ENCODE measurements at places on chromosomes 6 and 20.

DNA sequence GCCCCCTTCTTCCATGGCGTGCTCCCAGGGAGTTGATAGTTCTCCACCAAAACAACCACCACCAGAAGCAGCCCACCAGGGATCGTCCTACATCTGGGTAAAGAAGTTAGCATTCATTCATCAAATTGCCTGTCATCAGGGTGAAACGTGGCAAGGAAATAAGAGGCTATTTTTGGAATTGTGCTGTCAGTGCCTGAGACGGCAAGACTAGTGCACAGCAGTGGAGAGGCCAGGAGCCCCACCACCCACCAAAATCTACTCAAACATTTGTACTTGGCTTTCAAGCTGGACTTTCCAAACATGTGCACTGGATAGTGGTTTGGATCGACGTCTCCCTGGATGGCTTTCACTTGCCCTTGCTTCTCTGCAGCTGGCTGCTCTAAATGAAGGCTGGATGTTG lies 44.8 kb downstream of the TXNDC5 start:
- no peak for DNase-seq

DNA sequence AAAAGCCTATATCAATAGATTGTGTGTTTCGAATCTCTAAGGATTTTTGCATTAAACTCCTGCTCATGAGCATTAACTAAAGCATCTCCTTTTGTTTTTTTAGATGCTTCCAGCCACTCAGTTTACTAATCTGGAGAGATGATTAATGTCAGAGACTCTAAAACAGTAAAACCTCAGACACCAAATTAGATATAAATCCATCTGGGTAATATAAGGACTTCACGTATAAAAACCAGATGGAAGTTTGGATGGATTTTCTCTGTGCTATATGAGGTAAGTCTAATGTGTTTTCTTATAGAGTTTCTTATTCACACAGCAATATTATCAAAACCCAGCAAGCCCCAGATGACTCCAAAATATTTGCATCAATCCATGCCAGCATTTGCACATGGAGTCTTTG lies 137.2 kb downstream of the SYNE1 start:
- no peak for DNase-seq

GRCh38 chr20:48749437-48749836 lies 78.4 kb downstream of the PREX1 start:
- DNase-seq, result no peak

GRCh38 chr6:108578595-108579327 lies 18.0 kb downstream of the FOXO3 start:
- DNase-seq, result peak; percentile 81

- no peak for DNase-seq
Observed at GRCh38 chr20:43798291-43799149, 71.7 kb upstream of the GTSF1L start.

GRCh38 chr6:84346372-84346771 lies 118.9 kb upstream of the CEP162 start:
- no peak for DNase-seq

DNA sequence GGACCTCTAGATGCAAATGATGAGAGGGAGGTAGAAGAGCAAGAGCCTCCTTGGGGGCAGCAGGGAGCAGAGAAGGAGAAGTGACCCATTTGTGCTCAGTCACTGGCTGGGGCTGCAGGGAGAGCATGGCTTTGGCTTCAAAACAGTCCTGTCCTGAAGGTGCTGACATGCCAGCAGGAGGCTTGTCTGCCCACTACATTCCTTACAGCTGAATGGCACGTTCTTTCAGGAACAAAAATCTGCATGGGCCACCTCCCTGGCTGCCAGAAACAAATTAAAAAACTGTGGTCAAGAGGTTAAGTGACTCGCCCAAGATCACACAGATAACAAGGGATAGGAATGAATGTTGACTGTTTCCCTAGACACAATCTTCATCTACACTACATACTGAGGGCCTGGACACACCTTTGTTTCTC lies 188.8 kb downstream of the HIVEP2 start:
- peak; percentile 60 for DNase-seq

- no peak for DNase-seq
Observed at GRCh38 chr6:142446168-142446567, 144.4 kb downstream of the ADGRG6 start.

DNA sequence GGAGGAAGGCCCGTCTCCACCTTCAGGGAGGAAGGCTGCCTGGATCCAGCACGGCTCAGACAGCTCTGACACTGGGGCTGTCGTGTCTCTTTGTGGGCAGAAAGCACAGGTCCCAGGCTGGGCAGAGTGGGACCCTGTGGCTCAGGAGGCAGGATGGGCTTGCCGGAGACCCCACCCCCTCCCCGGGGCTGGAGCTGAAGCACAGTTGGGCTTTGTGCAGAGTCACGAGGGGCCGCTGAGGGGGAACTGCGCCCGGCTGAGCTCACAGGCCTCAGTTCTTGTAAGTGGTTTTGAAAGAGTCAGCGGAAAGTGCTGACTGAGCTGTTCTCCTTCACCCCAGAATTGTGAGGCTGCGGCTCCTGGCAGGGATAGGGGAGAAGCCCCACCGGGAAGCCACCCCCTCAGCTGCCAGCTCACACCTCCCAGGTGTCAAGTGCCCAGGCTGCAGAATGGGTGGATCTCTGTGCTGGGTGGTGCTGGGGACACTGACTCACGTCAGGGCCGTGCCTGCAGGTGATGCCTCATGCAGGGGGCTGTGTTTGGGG lies 145.5 kb upstream of the RNF24 start:
- peak; percentile 54 for DNase-seq

DNA sequence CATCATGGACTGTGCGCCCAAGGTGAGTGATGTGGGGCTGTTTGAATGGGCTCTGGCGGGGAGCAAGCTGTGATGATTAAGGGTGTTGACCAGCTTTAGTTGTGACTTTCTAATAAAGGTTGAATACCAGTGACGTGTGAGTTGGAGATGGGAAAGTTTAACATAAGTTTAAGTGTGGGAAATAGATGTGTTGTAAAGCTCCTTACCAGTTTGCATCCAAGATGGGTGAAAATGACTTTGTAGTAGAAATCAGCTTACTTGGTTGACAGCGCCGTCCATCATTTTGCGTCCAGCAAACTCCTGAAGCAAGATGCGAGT lies 372 bp downstream of the CASS4 start:
- no peak for DNase-seq

GRCh38 chr20:7399575-7399974 lies 540.7 kb downstream of the HAO1 start:
- DNase-seq, result no peak

DNA sequence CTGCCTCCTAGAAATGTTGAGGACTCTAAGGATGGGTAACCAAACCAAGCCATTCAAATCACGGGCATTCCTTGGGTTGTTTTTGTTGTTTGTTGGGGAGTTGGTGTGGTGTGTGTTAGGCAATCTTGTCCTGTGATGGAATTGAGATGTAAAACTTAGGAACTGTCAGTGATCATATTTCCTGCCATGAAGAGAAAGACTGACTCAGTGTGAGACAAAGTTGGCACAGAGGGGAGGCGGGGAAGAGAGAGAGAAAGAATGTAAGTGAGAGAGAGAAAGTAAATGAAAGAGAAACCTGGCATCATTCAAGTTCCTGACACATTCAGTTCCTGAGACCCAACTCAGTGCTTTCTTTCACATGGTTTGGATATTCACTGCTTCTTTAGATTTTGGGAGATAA lies 21.6 kb upstream of the FBXO30 start:
- peak; percentile 51 for DNase-seq

GRCh38 chr6:15493437-15494168 lies 169.2 kb downstream of the DTNBP1 start:
- peak; percentile 63 for DNase-seq

- DNase-seq, result peak; percentile 73
Observed at GRCh38 chr20:3753098-3753497, 14.5 kb downstream of the ADISSP start.

- no peak for DNase-seq
Observed at GRCh38 chr6:474453-475185, 83.1 kb downstream of the IRF4 start.

DNA sequence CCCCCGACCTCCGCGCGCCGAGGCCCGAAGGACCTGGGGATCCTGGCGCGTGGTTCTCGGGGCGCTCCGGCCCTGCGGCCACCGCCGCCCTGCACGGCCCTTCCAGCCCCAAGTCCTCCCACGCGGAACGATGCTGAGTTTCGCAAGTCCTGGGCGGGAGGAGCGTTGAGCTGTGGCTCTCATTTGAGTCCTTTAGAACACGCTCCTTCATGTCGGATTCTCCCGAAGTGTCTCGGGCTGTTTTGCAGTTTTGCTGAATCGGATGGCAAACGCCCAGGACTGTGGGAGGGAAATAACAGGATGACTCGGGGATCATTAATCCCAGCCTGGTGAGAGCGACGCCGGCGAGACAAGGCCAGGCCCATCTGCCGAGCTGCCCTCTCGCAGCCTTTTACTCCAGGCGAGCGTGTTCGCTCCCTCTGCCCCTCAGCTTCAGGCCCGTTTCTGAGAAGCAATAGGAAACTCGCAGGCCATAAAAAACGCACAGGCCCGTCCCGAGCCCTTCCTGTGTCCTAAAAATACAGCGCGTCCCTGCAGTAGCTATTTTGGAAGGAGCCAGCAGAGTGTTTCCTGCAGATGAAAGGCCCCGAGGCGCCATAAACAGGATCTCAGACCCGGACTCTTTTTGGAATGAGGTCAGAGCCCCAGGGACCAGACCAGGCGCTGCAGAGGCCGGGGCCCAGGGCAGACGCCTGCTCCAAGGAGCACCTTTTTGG lies 153.5 kb downstream of the DLL1 start:
- no peak for DNase-seq

GRCh38 chr20:16124911-16125776 lies 448.1 kb downstream of the KIF16B start:
- no peak for DNase-seq

- DNase-seq, result no peak
Observed at GRCh38 chr20:25078662-25079061, 3.3 kb downstream of the VSX1 start.

DNA sequence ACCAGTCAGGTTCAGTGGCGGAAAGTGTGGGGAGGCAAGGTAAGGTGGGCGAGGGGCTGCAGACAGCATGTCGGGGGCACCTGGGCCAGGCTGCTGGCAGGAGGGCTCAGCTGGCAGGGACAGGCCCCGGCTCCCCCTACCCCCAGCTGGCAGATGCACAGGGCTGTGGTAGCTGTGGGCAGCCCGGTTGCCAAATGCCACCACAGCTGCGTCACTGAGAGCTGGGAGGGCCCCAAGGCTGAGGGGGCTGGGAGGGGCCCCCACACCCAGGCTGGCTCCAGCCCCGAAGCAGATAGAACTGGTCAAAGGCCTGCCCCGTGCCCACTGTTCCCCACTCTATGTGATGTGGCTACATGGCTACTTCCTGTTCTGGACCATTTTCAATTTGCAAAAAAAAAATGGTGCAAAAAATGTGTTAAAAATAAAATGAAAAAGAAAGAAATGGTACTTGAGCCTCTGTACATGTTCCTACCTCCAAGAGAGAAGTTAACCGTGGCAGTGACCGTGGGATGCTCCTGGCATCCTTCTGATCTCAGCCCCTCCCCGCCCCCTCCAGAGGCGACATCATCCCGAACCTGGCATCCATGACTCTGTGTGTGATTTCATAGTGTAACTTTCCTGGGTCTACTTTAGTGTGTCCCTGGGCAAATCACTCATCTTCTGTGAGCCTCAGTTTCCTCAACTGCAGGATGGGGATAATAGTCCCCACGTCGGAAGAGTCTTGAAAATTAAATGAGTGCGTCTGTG lies 64.4 kb downstream of the UBE2V1 start:
- peak; percentile 14 for DNase-seq

- no peak for DNase-seq
Observed at GRCh38 chr6:92706976-92707375, 712.4 kb downstream of the EPHA7 start.

GRCh38 chr20:2299301-2299700 lies 3.5 kb downstream of the TGM3 start:
- DNase-seq, result no peak

DNA sequence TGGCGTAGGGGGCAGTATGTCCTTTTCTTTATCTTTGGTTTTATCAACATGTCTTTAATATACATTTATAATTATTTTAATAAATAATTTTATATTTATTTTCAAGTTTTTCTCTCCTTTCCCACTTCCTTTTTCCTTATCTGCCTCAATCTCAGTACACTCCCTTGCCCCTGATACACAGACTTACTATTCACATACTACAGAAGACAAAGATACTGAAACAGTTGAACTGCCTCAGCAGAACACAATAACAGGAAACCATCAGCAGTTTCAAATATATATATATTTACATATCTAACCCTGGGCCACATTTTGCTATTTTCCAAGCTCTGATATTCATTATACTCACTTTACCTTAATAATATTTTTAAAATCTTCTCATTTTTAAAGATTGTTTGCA lies 19.8 kb downstream of the IBTK start:
- DNase-seq, result no peak

- no peak for DNase-seq
Observed at GRCh38 chr6:138275976-138276375, 57.7 kb upstream of the PBOV1 start.

DNA sequence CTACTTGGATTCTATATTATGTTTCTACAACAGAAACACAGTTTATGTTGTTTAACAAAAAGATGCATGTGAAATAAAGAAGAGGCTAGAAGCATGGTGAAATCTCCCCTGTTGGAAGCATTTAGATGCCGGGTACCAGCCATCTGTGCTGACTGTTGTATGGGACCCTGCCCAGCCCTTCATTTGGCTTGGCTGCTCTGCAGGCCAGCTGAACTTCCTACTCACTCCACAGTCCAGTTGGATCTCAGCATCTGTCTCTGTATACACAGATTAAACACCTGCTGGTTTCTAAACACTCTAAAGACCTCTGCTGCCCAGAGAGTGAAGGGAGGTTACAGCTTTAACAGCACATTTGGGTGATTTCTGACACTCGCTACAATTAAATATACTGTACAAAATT lies 228.3 kb downstream of the SLC35F1 start:
- DNase-seq, result no peak

DNA sequence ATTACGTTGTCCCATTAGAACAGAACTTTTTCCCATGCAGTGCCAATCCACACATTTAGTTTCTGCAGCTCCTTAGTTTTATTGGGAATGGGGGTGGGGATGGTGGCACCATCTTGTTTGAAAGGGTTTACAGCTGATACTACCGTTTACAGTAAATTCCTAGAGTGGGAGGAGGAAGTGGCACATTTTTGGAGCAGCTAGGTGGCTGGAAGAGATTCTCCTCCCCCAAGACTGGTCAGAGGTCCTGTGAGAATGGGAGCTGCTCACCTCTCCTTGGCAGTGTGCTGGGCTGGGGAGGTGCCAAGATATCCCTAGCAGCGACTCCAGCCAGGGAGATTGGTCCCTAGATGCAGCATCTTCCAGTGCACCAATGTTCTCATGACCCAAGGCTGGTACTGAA lies 12.4 kb upstream of the CCN6 start:
- DNase-seq, result no peak

DNA sequence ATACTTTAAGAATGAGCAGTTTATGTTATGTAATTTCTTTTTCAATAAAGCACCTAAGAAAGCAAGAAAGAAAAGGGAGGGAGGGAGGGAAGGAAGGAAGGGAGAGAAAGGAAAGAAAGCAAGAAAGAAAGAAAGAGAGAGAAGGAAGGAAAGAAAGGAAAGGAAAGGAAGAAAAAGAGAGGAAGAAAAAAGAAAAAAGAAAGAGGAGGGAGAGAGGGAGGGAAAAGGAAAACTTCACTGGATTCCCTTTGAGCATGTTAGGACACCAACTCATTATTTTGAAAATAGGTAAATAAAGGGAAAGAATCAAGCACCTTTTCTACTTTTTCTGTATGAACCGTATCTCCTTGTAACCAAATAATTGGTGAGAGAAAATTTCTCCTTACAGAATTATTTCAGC lies 32.3 kb upstream of the TOP1 start:
- no peak for DNase-seq

- no peak for DNase-seq
Observed at GRCh38 chr6:36345681-36346466, 9.2 kb upstream of the BNIP5 start.

GRCh38 chr6:158849899-158850806 lies 31.0 kb upstream of the EZR start:
- DNase-seq, result peak; percentile 97

GRCh38 chr20:63773571-63774241 lies 34.1 kb downstream of the SLC2A4RG start:
- DNase-seq, result no peak
